NCI-H1417 treated with DMSO at 0.1 percent for 48 hours (cell line): ENCODE measurements at places on chromosomes 5 and 9.
A peak's percentile ranks its signal among the peaks of the same experiment; 100 is the strongest.

DNA sequence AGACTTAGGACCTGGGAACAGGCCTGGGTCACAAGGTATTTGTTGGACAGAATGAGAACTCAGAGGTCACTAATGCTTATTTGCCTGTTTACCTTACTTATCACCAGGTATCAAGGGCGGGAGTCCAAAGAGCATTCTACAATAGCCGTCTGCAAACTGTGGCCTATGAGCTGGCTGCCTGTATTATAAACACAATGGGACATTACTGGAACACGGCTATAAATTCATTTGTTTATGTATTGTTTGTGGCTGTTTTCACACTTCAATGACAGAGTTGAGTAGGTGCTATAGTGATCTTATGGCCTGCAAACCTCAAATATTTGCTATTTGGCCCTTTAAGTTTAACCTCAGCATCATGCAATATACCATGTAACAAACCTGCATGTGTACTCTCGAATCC is 76.6 kb upstream of the ASTN2 start:
- no peak for DNase-seq

GRCh38 chr5:31470608-31471007 is 61.3 kb downstream of the DROSHA start:
- DNase-seq: no peak

DNA sequence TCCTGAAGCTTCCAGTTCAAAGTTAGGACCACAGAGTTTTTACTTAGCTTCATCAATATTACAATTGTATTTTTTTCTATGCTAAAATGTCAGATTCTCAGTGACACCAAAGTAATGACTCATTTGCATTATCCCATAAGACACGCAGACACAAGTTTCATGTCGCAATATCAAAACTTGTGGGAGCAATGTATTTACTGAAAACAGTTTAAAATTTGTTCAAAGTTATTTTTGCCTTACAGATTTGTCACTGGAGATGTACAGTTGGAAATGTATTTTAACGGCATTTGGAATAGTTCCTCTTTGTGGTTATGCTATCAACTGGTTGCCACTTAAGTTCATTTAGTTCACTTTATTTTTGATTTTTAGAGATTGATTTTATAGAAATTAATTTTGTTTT is 36.2 kb upstream of the DAP start:
- DNase-seq: no peak

DNA sequence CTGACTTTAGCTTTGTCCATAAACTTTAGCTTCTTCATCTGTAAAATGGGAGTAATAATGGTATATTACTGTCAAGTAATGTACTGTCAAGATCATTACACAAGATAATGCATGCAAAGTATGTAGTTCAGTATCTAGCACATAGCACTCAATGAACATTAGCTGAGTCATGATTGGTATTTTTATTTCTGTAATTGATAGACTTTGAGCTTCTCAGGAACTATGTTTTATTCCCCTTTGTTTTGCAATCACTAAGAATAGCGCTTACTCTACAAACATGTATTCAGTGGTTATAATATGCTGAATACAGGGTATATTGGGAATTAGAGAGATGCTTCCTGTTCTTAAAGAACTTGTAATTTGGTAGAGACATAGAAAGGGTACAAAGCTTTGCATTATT is 142.3 kb upstream of the KLF9 start:
- no peak for DNase-seq

- no peak for DNase-seq
These were observed 192.0 kb downstream of the PIK3R1 start for GRCh38 chr5:68407311-68408239.

GRCh38 chr5:67120032-67120431 is 76.6 kb downstream of the CD180 start:
- DNase-seq: no peak

DNA sequence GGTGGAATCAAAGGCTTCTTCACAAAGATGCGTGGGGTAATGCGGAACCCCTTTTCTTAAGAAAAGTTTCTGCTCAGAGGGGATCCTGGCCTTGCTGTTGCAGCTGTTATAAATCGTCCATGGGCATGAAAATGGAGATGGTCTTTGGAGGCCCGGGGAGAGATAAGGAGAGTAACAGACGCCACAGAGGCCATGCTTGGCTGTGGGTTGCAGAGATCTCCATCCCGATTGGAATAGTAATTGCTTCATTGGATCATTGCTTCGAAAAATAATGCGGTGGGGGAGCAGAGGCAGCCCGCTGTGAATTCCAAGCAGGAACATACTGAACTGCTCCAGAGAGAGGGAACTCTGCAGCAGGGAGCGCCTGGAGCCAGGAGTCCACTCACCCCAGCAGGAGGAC is 55.5 kb downstream of the C5orf15 start:
- no peak for DNase-seq

GRCh38 chr9:10268531-10269485 is 344.0 kb downstream of the PTPRD start:
- DNase-seq: peak; percentile 3

DNA sequence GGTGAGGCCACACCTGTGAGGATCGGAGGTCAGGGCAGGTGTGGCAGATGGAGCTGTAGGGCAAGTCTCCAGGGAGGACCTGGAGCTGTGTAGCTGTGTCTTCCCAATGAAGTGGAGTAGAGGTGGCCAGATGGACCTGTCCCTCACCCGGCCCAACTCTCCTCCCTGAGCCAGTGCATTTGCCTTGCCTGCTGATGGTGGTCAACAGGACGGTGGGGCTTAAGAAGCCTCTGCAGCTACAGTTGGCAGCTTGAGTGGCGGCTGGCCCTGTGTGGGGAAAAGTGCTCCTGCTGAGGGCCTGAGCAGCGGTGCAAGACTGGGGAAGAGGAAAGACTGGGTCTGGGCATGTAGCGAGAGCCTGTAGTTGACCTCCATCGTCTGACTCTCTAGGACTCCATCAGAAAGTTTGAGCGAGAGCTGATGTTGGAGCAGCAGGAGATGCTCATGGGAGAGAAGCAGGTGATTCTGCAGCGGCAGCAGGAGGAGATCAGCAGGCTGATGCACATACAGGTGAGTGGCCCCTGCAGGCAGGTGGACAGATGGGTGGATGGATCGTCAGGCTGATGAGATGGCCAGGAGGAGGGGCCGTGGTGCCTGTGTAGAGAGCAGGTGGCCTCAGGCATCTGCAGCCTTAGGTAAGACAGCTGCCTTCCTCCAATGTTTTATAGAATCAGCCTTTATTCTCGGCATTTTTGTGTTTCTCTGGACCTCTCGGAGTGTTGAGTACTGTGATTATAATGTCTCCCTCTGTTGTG is 24.9 kb downstream of the PITX1 start:
- peak; percentile 8 for DNase-seq

GRCh38 chr9:100426530-100427365 is at the start of gene MSANTD3:
Gene MSANTD3 (plus strand): TSS chr9:100427143. CDS start chr9:100441939, 14,796 bp downstream.
- DNase-seq: no peak

DNA sequence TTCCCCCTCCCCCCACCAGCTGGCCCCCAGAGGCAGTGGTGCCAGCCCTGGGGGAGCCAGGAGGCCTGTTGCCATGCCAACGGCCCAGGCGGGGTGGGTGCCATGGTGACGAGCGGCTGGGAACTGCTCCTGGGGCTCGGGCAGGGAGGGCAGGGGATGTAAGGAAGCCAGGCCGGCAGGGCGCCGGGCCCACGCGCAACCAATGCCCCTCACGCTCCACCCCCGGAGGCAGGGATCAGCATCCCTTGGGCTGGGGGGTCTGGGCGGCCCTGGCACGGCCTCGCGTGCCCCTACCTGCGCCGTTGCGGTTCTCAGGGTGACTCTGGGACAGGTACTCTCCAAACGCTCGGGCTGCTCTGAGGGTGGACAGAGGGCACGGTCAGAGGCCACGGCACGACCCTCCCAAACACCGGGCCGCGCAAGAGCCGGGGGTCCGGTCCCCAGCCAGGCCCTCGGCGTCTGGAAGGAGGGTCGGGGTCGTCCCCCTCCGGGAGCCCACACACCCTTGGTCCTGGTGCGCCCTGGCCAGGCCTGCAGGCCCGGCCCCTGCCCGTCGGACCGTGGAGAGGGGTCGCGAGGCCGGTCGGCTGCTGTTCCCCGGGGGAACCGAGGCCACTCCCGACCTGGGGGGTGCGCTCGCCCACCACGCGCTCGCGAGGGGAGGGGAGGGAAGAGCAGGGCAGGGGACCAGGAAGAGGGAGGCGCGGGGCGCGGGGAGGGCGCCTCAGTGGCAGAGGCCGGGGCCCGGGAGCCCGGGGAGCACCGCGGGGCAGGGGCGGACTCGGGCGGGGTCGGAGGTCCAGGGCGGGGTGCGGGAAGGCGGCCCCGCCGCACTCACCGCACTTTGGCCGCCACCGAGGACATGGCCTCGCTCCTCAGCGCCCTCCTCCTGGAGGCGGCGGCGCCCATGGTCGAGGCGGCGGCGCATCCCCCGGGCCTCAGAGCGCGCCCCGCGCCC is 661 bp downstream of the NSMF start:
- no peak for DNase-seq

DNA sequence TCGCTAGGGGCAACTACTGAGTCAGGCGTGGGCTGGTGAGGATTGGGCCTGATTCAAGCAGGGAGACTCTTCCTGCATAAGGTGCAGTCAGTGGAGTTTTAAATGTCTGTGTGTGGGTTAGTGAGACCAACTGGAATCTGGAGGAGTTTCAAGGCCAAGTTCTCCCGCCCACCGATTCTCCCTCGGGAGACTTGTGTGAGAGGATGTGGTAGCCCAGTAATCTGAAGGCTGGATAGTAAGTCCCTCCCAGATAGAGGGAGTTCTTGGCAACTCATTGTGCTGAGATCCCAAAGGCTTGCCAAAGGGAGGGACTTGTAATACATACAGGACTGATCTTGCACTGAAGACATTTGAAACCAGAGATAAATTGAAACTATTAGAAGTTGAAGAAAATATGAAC is 51.8 kb downstream of the WDR36 start:
- DNase-seq: no peak

GRCh38 chr5:125045646-125046045 is 299.2 kb upstream of the ZNF608 start:
- DNase-seq: no peak

- DNase-seq: no peak
These were observed 51.5 kb upstream of the MAP3K1 start for GRCh38 chr5:56763711-56764466.

DNA sequence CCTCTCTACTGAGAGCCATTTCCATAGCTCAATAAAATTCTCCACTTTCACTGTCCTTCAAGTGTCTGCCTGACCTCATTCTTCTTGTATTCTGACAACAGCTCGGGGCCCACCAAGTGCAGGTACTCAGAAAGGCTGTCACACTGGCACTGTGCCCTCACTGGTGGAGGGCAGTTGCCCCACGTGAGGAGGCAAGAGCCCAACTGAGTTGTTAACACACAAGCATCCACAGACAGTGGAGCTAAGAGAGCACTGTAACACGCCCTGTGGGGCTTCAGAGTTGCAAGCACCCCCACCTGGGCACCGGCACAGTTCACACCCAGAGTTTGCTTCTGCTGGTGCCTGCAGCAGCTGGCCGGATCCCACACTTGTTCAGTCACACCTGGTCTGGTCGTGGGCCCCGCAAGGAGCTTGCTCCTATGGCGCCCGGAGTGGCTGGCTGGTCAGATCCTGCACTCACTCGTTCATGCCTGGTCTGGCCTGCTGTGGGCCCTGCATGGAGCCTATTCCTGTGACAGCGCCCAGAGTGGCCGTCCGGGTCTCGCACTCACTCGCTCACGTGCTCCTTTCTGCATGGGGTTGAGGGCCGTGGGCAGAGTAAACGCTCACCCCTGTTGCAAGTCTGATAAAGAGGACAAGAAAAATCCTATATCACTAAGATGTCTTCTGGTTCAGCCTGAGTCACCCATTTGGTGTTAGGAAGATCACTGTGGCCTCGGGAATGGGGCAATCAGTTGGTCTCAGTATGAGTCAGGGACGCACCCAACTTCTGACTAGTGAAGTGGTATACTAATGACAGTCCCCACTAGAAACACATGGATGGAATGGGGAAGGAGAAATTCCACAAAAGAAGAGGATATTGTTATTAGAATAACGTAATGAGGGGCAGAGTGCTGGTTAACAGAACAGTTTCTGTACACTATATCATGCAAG is 87.0 kb upstream of the CCNH start:
- no peak for DNase-seq

GRCh38 chr5:151630088-151630487 is 39.0 kb upstream of the FAT2 start:
- DNase-seq: no peak

- no peak for DNase-seq
These were observed 427.3 kb downstream of the ISL1 start for GRCh38 chr5:51810592-51810991.

GRCh38 chr5:78287833-78288232 is 6.7 kb downstream of the AP3B1 start:
- DNase-seq: no peak

DNA sequence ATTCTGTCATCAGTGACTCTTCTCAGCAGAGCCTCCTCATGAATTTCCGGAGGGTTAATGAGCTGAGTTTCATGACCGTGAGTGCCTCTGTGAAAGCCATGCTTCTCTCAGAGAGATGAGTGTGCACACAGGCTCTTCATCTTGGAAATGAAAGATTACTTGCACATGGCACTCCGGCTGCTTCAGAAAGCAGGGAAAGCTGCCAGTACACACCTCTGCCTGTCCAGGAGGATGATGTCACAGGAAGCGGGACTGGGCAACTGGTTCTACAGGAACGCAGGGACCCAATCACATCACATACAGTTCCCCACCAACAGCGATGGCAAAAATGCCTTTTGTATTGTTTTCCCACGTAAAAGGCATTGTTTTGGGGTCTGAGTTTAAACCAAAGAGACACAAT is 286.0 kb upstream of the DAP start:
- DNase-seq: no peak

DNA sequence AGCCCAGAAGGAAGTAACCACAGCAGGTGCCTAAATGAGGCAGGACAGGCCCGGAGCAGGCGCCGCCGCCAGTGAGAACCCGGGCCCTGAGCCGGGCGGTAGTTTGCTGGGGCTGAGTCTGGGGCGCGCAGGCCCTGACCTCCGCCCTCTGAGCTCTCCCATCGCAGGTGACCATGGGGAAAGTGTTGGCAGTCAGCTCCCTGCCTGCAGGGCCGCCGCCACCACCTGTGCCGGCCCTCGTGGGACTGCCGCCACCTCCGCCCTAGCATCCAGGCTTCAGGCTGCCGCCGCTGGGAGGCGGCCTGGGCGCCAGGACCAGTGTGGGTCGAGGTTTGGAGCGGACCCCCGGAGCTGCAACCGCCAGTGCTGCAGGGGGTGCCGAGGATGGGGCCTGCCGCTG is 61.1 kb downstream of the TARS1 start:
- no peak for DNase-seq

- no peak for DNase-seq
These were observed 163.0 kb upstream of the CCDC152 start for GRCh38 chr5:42593591-42593990.

GRCh38 chr9:126872516-126872915 is 12.1 kb downstream of the ZBTB34 start:
- no peak for DNase-seq

GRCh38 chr5:82356021-82356420 is 77.9 kb upstream of the RPS23 start:
- no peak for DNase-seq
